Smooth muscle cell of bladder (primary cell): ENCODE measurements at places on chromosomes 6 and 20. TPM values are rescaled to one million over a fixed set of nuclear protein-coding genes. Genes with fewer than 3 reads are reported as not detected.

The PPP1R3G gene
- total RNA-seq: 1.4 and 2.8 TPM in 2 replicates

The CEBPB gene
- total RNA-seq: 63.3 and 77.2 TPM in 2 replicates

The HCRTR2 gene
- total RNA-seq: not detected in 2 replicates

The UNC93A gene
- total RNA-seq: not detected in 2 replicates

The UFL1 gene
- 30.7 and 31.0 TPM in 2 replicates for total RNA-seq

The DYNLT2 gene
- 0.65 and 0.85 TPM in 2 replicates for total RNA-seq

The RSPO4 gene
- total RNA-seq: not detected in 2 replicates

The LHFPL5 gene
- total RNA-seq: not detected in 2 replicates

The MAP7 gene
- 3.7 and 3.8 TPM in 2 replicates for total RNA-seq

The THBD gene
- total RNA-seq: 1.00 and 1.2 TPM in 2 replicates

The MC3R gene
- total RNA-seq: not detected in 2 replicates

The ZNF341 gene
- 0.85 and 1.1 TPM in 2 replicates for total RNA-seq

The TP53TG5 gene
- total RNA-seq: under 0.01 TPM in 1 of 2 replicates, not detected in the other

The ID1 gene
- 141 and 149 TPM in 2 replicates for total RNA-seq
